ENCODE measurements at places on chromosomes 1 and 21.

- no peak for DNase-seq
These were observed 2.4 kb upstream of the CD247 start for GRCh38 chr1:167520711-167521206.

GRCh38 chr1:3423245-3423829, 31.1 kb upstream of the ARHGEF16 start:
- DNase-seq, result no peak

DNA sequence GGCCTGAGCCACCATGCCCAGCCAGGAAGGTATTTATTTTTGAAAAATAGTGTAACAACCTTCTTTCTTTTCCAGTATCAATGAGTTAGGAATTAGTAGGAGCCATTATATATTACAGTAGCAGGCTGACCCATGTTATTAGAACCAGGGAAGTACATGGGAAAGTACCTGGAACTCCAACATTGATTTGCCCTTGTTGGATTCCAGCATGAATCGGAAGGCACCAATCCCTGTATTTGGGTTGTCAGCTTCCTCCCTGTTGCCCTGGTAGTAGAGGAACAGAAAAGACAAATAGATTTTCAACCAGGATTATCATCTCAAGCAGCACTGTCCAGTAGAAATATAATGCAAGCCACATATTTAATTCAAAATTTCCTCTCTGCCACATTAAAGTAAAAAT, 10.2 kb upstream of the RBM8A start:
- DNase-seq, result no peak

DNA sequence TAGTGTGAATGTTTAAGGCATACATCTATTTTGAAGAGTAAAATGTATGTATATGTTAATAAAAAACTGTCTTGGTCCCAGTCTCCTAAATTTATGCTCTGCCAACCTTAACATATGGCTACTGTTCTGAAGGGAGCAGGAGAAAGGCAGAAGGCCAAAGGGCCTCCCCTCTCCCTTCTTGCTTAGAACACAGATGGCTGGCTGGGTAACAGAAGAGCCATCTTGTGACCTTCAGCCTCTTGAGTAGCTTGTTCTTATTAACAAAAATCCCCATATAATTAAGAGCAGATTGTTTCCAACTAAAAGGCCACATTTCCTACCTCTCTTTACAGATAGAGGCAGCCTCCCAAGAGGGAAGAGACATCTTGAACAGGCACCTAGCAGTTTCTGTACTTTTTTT, 36.1 kb downstream of the EPB41 start:
- no peak for DNase-seq

- DNase-seq, result peak; percentile 97
These were observed 2.5 kb upstream of the CERS2 start for GRCh38 chr1:150976879-150977694.

- DNase-seq, result no peak
These were observed 13.7 kb downstream of the MTHFR start for GRCh38 chr1:11792106-11792505.

DNA sequence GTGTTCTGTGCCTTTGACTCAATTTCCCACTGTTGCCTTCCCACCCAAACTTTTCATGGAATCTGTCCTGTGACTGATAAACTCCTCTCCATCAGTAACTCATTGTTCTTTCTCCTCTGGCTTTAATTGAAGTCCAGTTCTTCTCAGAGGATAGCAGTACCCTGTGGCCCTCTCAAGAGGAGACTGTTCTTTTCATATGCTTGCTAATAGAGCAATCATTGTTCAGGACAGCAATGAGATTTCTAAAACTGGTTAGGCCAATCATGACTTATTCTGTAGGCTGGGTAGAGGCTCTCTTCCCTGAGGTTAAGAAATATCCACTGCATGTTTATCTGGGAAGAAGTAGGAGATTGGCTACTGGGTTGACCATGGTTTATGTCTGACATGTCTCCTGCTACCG, 98.8 kb downstream of the CHD1L start:
- no peak for DNase-seq

DNA sequence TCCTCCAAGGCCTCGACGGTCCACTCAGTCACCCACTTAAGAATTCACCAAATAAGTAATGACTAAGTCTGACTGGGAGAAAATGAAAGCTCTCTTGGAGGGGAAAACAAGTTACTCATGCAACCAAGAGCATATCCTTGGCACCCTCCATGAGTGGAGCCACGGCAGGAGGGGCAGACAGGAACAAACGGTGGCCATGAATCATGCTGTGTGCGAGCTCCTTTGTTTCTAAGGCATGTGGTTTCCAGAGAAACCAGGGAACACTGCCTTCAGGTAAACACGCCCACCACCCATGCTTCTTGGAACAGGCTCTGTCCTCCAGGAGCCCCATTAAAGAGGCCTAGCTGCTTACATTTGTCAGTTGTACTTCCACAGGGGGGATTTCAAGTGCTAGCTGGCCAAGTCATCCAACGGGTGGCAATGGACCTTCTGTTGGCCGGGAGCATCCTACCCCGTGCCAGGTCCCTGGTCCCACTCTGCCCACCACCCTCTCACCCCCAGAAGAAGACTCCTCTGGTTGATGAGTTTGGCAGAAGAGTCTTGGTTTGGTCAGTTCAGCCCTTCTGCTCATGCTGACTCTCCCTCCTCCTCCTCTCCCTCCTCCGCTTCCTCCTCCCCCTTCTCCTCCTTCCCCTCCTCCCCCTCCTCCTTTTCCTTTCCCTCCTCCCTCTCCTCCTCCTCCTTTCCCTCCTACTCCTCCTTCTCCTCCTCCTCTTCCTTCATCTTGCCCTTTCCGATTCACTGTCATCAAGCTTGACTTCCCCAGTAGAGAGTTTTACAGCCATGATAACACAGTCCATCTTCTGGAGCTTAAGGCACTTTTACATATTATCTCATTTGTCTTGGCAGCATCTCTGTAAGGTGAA, 107.6 kb downstream of the CCDC185 start:
- no peak for DNase-seq

DNA sequence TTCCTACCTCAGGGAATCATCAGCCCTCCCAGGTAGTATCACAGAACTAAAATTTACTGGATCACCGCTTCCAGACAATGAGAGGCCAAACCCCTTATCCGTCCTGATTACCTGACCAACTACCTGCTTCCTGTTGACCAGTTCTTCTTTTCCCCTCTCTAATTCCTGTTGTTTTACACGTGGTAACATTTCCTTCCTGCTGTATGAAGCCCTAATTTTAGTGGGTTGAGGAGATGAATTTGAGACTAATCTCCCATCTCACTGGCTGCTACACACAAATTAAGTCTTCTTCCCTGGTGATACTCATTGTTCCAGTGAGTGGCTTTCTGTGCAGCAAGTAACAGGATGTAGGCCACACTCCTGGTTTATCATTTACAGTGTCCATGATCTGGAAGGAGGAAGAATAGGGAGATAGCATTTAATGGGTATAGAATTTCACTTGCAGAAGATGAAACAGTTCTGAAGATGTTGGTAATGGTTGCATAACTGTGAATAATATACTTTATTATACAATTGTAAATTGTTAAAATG, 2112.9 kb downstream of the NCAM2 start:
- DNase-seq, result no peak

- DNase-seq, result no peak
These were observed 16.5 kb downstream of the TNFRSF1B start for GRCh38 chr1:12183095-12183794.

DNA sequence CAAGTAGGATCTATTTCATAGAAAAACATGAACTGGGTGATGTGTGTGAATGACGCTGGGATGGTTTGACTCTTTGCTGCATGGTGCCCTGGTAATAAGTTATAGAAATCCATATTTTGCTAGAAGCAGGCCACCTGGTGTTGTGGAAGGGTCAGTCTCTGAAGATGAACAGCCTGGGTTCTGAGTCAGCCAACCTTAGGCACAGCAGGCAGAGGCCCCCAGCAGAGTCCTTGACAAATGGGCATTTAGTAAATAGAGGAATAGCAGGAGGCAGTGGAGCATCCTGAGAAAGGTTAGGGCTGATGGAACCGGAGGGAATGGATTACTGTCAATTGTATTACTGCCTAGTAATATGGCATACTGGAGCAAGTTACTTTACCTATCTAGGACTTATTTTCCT, 20.9 kb downstream of the FGGY start:
- DNase-seq, result no peak

DNA sequence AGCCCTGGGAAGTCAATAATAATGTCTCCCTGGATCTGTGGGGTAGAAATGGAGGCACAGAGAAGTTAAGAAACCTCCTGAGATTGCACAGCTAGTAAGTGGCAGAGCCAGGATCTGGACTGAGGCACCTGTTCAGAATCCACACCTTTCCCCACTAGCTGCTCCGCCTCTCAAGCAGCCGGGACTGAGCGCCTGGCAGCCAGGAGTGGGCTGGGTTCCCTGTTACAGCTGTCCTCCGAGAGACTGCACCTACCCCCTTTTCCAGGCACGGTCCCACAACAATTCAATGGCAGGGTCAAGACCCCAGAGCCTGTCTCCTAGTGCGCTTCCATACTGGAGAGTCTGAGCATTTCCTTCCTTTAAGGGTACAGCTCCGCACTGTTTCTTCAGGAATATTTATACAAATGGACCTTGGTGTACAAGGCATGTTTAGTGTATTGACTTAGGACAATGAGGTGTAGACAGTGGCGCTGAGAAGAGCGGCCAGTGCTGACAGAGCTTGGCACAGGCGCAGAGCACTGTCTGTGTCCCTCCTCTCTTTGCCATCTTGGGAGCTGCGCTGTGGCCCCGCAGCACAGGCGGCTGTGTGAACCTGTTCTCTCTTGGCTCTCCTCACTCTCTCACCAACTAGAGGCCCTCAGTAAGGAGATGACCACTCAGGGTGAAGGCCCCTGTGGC, 24.4 kb downstream of the GRHL3 start:
- DNase-seq, result no peak

DNA sequence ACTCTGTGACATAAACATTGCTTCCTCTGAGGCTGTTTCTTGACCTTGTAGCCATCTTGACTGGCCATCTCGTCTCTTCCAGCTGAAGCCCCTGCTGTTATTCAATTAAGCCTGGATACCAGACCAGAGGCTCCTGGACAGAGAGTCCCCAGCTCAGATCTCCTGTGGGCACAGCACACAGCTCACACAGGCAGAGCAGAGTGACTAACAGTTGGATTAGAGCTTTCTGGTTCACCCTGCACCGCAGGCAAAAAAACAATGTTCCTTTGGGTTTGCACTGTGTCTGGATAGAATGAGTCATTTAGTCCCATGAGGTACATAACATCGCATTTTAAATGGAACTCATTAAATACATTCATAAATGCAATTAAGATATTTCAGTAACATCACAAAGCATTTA, 33.4 kb upstream of the USH2A start:
- no peak for DNase-seq

DNA sequence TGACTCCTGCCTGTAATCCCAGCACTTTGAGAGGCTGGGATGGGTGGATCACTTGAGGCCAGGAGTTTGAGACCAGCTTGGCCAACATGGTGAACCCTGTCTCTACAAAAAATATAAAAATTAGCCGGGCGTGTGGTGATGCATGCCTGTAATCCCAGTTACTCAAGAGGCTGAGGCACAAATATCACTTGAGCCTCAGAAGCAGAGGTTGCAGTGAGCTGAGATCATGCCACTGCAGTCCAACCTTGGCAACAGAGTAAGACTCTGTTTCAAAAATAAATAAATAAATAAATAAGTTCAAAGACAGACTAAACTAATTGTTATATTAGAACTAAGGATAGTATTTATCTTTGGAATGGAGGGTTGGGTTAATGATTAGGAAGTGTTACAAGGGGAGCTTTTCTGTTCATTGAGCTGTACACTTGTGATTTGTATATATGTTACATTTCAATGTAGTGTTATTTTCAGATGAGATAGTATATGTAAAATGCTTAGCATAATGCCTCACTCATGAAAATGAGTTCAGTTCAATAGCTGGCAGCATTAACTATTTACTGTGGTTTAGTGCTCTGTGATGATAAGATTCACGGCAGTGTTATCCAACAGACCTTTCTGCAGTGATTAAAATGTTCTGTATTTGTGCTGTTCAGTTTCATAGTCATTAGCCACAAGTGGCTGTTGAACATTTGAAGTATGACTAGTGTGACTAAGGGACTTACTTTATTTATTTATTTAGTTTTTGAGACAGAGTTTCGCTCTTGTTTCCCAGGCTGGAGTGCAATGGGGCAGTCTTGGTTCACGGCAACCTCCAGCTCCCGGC, 47.7 kb downstream of the OSBPL9 start:
- no peak for DNase-seq

- DNase-seq, result no peak
These were observed 167.9 kb downstream of the ADSS2 start for GRCh38 chr1:244283772-244284171.

All from NCI-H460 (cell line).